Cortex of kidney (tissue), 1 donor: ENCODE measurements at places on chromosomes 6 and 20.

- DNase-seq: no peak
Observed at GRCh38 chr20:312866-313265, 12.5 kb upstream of the SOX12 start.

DNA sequence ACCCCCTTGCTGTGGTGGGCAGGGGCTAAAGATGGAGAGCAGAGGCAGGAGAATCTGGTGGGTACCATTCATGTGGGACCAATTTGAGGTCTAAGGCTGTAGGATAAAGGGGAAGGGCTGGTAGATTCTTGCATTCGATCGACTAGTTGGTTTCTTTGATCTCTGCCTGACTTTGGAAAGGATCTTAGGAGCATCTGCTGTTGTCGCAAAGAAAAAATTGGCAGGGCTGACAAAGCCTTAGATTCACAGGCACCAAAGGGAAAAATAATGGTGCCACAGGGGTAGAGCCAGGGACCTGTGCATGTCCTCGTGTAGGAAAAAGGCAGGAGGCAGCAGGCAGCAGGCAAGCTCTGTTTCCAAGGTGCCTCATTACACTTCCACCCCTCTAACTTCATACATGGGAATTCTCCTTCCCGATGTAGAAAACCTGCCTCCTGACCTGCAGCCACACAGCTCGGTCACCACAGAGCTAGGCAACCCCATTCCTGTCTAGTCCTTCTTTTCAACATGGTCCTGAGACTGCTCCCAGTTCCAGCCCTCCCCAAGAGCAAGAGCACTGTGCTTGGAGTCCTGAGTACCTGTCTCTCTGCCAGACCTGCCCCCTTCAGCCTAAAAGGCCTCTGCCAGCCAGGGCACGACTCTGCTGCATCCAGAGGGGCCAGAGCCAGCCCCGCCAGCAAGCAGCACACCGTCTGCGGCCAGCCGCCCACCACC, 71.9 kb downstream of the FGD2 start:
- no peak for DNase-seq

GRCh38 chr6:53734473-53735299, 60.1 kb upstream of the LRRC1 start:
- DNase-seq: no peak

- DNase-seq: no peak
Observed at GRCh38 chr20:61575151-61575937, 323.3 kb downstream of the CDH4 start.

DNA sequence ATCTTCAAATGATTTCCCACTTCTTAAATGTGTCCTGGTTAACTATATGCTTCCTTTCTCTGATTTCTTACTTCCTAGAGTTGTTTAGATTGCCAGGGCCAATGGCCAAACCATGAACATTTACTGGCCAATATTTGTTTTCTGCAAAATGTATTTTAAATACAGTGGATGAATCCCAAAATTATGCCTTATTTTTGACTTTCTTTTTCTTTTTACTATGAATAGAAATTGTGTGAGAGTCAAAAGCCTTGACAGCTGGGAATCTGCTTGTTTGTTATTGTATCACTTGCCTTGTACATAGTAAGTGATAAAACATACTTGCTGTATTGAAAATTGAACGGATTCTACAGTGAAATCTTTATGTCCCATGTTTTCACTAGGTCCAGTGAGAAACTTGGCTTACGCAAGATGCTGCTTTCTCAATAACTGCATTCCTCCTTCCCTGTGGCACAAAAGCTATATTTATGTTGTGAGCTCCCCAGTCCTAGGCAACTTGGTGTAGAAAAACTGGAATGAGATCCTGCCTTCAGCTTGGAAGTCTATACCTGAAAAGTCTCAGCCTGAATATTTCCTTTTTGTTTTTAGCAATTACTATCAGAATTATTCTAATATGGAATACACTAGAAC, 295.2 kb downstream of the EPHA7 start:
- no peak for DNase-seq

- no peak for DNase-seq
Observed at GRCh38 chr6:45715508-45715803, 300.2 kb downstream of the CLIC5 start.

- no peak for DNase-seq
Observed at GRCh38 chr6:11496152-11497060, 41.1 kb upstream of the TMEM170B start.

GRCh38 chr6:24397631-24398030, 5.1 kb upstream of the MRS2 start:
- no peak for DNase-seq

DNA sequence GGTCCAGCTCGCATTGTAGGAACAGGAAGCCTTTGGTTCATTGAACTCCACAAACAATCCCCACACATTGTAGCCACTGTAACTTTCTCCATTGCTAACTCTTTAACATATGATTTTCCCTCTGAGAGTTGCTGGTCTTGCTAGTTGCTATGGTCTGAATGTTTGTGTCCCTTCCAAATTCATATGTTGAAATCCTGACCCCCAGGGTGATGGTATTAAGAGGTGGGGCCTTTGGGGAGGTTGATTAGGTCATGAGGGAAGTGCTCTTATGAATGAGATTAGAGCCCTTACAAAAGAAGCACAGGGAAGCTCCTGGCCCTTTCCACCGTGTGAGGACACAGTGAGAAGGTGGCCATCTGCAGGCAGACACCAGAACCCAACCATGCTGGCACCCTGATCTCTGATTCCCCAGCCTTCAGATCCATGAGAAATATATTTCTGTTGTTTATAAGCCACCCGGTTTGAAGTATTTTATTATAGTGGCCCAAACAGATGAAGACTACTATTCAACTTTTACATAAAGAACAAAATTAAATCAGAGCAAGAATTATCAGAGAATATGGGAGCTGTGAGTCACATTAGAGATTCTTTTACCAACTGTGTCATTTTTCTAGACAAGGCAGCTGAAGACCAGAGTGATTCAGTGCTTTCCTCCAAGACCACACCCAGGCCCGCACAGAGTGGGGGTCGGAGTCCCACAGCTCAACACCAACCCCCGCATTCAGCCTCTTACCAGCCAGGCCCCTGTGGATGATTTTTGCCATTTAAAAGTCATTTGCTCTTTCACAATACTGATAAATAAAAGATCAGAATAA, 143.0 kb downstream of the SAMD5 start:
- DNase-seq: no peak

GRCh38 chr20:34515484-34516246, 557 bp upstream of the DYNLRB1 start:
- DNase-seq: no peak

DNA sequence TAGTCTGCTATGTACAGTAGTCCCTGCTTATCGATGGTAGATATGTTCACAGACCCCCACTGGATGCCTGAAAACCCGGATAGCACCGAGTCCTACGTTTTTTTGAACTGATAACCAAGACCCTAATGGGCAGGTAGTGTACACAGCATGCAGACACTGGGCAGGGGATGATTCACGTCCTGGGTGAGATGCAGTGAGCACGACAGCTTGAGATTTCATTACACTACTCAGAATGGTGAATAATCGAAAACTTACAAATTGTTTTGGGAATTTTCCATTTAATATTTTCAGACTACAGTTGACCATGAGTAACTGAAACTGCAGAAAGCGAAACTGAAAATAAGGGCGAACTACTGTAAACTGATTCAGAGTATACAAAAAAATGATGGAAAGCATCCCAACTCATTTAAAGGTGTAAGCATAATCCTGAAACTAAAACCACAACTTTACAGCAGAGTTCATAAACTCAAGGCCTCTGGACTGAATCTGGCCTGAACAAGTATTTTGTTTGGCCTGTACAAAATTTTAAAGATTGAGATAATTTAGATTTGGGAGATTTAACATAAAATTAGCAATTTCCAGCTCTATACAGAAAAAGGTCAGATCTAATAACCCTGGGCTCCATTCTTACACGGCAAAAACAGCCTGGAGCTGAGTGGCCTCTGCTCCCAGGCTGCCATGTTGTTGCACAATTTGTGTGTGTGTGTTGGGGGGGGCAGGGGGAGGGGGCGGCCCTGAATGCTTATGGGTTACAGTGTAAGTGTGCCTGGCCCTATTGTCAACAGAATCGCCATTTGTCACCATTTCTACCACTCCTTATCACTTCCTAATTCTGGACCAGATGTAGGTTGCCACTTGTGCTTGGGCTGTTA, 34.9 kb downstream of the RNF24 start:
- no peak for DNase-seq

GRCh38 chr6:80181352-80182081, 75.0 kb downstream of the BCKDHB start:
- no peak for DNase-seq

DNA sequence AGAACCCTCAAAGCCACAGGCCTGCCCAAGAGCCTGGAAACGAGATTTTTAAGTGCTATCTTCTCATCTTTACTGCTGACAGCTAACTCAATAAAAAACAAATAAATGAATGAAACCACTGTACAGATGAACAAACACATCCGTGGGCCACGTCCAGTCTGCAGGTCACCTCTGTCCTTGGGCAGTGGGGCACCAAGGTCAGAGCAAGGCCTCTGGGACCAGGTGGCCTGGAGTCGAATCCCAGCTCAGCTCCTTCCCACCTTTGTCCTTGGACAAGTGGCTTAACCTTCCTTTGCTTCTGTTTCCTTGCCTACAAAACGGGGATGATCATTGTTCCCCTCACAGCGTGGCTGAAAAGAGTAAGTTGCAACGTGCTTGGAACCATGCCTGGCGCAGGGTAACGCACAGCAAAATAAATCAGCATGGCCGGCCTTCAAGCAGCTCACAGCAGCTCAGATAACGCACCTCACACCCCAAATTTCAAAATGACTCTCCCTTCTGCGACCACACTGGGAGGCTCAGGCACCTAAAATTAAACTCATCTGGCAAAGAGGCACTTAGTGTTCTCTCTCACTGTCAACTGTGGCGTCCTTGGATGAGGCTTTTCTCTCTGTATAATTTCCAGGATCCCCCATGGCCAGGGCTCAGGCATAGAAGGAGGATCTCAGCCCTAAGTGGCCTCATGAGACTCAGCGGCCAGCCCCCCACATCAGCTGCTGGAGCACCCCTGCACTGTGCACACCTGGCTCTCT, 35.7 kb downstream of the RRBP1 start:
- no peak for DNase-seq

DNA sequence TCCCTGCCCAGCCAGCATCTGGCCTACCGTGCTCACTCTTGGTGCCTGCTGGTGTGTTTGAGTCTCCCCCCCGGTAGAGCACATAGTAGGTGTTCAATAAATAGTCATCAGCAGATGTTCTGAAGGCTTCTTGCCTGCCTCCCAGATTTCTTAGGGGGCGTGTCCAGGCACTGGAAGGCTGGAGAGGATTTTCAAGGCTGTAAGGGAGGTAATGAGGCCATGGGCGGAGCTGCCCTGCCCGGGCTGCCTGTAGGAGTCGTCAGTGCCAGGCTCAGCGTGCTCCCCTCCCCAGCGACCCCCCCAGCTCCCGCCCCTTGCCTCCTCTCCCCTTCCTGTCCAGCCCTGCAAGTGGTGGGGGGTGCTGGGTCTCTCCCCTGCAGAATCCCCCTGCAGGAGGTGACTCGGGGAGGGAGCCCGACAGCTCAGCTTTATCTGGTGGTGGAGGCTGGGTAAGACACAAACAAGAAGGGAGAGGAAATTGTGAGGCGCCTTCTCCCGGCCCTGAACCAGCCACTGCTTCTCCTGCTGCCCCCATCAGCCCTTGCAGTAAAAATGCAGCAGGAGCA, 55.9 kb downstream of the BCAS4 start:
- no peak for DNase-seq

GRCh38 chr20:25280574-25281535, 33.0 kb downstream of the PYGB start:
- no peak for DNase-seq

- DNase-seq: no peak
Observed at GRCh38 chr6:7993952-7994351, 70.2 kb downstream of the BLOC1S5 start.

GRCh38 chr20:13220904-13221297, at the start of gene ISM1:
TSS of gene ISM1 (plus strand) at chr20:13221274. CDS start at chr20:13221777, 503 bp downstream.
- no peak for DNase-seq

DNA sequence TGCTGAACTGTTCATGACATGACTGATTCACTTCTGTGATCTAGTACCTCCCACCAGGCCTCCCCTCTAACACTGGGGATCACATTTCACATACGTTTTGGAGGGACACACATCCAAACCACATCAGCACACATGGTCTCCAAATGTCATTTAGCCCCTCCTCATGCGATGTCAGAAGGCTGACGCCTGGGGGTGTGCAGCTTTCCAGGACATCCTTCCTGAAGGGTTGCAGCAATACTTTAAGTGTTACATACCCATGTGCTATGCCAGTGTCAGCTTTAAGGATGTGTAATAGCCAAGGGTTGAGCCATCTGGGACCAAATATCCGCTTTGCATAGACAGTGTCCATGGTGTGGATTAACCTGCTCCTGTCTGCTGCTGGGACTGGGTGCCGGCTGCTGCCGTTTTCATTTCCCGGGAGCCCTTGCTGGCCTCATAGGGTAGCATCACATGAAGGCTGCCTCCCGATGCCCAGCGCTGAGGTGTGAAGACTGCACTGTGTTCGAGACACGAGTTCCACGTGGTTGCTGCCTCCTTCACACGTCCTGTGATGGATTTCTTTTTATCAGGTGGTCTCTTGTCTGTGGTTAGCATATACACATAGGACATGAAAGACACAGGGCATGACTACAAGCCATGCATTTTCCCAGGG, 219.0 kb downstream of the THBS2 start:
- DNase-seq: no peak

- no peak for DNase-seq
Observed at GRCh38 chr6:5930143-5930770, 76.5 kb downstream of the NRN1 start.

DNA sequence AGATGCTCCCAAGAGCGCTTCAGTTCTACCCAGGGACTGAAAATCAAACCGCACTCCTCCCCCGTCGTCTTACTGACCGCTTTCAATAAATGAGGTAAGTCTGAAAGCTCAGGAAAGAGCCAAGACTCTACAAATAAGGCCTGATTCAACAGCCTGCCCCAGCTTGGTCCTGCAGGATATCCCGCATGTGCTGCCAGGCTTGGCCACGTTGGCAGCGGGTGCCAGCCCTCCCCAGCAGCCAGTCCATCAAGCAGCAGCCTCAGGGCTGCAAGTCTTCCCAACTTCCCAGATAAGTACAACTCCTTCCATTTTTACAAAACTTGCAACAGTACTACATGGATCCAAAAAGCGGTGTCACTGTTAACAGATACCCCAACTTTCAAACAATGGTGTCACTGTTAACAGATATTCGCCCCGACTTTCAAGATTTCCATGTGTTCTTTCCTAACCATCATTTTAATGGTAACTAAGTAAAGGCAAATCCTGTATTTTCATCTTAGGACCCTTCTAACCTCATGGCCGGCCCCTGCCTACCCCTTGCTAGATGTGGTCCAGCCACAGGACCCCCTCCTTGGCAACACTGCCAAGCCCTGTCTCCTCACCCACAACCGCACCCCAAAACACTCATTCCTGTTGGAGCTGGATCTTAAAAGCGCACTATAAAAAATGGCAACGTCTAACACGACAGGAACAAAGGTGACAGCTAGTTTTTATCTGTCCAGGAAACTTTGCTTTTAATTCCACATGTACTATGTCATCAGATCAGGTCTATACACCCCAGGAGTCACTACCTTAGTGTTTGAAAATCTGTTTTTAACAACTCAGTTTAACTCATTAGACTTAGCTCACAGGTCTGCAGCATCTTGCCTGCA, 28.0 kb downstream of the DIDO1 start:
- DNase-seq: no peak

GRCh38 chr6:168717491-168717890, 276.5 kb downstream of the SMOC2 start:
- no peak for DNase-seq

- no peak for DNase-seq
Observed at GRCh38 chr6:37331047-37331446, 22.7 kb upstream of the RNF8 start.
